ENCODE measurements at places on chromosomes 12 and 14.

GRCh38 chr12:72230589-72230988 lies 41.6 kb upstream of the TRHDE start:
- no peak for DNase-seq

DNA sequence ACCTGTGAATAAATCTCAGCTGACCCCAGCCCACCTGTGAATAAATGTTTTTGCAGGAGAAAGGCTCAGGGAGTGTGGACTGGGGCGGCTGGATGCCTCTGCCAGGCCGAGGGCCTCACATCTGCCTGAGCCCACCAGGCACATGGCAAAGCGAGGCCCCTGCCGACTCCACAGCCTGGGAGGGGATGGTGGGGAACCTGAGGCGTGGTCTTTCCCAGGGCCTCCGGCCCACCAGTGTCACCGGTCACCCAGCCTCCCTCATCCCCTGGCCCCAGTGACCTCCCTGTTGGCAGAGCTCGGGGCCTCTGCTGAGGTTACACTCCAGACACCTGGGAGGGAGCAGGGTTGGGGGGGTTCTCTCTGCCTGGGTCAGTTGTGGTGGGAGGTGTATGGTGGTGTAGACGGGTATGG lies 8.2 kb downstream of the NOC4L start:
- no peak for DNase-seq

DNA sequence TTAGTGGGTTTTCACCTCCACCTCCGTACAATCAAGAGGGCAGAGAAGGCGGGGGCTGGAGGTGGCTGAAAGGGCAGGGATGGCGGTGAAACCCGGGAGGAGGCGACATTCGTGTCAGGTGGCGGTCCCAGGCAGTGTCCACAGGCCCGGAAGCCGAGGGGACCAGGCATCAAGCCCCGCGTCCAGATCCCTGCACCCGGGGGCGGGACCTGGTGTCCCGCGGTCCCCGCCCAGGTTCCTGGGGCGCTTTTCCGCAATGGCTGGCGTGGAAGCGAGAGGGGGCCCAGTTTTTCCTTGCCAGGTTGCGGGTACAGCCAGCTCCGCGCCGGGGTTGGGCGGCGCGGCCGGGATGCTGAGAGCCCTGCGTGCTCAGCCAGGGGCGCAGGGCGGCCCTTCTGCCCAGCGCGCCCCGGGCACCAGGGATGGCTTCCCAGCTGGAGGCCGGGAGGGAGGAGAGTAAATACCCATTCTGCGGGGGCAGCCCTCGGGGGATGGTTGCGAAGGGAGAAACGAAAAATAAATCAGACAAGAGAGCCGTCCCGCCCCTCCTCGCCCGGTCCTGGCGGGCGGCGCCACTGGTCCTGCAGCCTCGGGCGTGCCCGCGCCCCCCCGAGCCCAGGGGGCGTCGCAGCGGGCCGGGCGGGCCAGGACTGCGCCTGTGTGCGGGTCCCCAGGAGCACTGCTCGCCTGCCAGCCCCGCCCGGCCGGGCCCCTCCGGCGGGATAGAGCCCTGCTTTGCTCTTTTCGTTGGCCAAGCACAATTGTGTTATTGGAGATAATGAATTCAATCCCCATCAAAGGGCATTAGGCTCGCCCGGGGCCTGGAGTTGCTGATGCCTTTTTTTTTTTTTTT lies 11.5 kb downstream of the FOXA1 start:
- no peak for DNase-seq

- no peak for DNase-seq
Observed at GRCh38 chr12:87233671-87234070, 795.5 kb downstream of the C12orf50 start.

- DNase-seq: no peak
Observed at GRCh38 chr12:50246873-50247612, 36.3 kb downstream of the LIMA1 start.

- DNase-seq: no peak
Observed at GRCh38 chr12:82912406-82912805, 225.7 kb downstream of the TMTC2 start.

All from stimulated activated CD4-positive, alpha-beta T cell treated with anti-CD3 and anti-CD28 coated beads, Interleukin-1b, Interleukin-23, amount 100 ng/mL, for 1 hour (primary cell).